IPS-NIHi11 (cell line): ENCODE measurements at places on chromosomes 6 and 20.

DNA sequence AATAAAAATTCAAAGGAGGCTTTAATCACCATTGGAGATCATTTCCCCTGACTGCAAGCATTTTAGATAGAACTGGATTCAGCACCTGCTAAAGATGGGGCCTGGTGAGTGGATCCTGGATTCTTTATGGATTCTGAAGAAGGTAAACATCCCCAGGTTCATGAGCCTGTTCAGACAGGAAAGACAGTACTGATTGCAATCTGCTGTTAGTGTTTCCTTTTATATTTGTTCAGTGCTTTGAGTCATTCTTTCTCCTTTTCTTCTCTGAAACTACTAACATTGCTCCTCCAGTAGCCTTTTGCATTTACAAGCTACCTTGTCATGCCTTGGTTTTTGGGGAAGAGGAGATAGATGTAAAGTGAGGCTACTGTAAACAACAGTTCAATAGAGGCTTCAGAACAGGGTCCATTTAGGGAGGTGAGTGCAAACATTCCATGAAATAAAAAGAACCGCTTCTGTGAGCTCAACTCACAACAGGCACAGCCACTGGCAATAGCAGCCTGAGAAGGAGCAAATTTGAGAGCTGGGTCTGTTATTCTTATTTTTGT lies 66.4 kb upstream of the PRL start:
- DNase-seq = no peak

DNA sequence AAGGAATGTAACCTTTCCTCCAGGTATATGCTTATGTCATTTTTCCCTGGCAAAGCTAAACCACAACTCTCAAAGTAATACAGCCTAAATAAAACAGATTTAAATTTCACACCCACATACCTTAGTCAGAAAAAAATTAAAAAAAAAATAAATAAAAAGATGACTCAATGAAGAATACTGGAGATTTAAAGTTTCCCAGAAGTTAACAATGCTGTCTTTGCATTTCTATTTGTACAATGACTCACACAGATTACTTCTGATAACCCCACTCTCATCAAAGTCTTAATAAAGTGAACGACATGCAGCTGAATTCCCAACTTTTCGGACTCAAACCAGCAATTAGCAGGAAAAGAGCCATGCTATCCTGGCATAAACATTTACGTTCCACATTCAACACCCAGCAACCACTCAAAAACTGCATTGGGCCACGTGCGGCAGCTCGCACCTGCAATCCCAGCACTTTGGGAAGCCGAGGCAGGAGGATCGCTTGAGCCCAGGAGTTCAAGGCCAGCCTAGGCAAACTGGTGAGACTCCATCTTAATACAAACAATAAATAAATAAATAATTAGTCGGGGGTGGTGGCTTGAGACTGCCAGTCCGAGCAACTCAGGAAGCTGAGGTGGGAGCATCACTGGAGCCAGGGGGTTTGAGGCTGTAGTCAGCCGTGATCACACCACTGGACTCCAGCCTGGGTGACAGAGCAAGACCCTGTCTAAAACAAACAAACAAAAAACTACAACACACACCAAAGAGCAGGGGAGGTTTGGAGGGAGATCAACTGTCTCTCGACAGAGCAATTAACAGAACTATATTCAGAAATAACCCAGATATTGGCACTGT lies 130.5 kb downstream of the WDR27 start:
- no peak for DNase-seq

GRCh38 chr6:36350082-36350481 lies 13.4 kb upstream of the BNIP5 start:
- no peak for DNase-seq

GRCh38 chr20:10427060-10427692 lies 6.8 kb downstream of the MKKS start:
- DNase-seq = peak; percentile 21

GRCh38 chr20:1118336-1119127 lies at the start of gene PSMF1:
PSMF1 (plus strand) TSS chr20:1118602; CDS start chr20:1118774, 172 bp downstream.
- DNase-seq = peak; percentile 96

DNA sequence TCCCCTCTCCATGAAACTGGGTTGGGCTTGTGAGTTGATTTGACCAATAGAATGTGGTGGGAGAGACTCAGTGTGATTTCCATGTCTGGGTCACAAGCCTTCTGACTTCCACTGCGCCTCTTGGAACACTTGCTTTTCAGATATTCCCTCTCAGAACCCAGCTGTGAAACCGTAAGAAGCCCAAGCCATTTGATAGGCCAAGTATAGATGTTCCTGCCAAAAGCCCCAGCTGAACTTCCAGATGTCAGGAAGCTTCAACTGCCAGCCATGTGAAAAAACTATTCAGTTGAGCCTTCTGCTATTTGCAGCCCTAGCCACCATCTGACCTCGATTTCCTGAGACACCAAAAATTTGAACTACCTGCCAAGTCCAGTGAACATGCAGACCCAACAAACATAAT lies 387.8 kb upstream of the GJE1 start:
- DNase-seq = no peak

DNA sequence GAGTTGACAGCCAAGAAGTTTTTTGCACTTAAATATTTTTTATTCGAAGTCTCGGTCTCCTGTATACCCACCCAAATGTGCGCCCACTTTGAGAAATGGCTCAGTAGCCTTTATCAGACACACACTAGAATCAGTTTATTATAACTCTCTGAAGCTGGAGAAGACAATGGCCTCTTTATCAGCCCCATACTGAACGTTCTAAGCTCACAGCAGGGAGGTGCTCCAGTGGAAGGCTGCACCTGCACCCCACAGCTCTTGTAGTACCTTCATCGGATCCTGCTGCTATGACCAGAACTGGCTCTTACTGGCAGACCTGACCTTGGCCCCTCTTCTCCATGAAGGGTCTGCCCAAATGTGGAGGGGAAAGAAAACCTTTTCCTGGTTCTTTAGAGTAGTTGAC lies 165.0 kb upstream of the SCGN start:
- DNase-seq = no peak

GRCh38 chr6:139295901-139296300 lies 4.1 kb upstream of the TXLNB start:
- no peak for DNase-seq

- DNase-seq = peak; percentile 57
These were observed 201.3 kb upstream of the BTBD3 start for GRCh38 chr20:11716239-11716944.

GRCh38 chr6:19444481-19444880 lies 392.7 kb upstream of the ID4 start:
- DNase-seq = no peak

GRCh38 chr20:46151936-46152335 lies 33.8 kb downstream of the CD40 start:
- peak; percentile 84 for DNase-seq

- no peak for DNase-seq
These were observed 15.7 kb upstream of the HLA-DQB2 start for GRCh38 chr6:32779036-32779435.

- DNase-seq = peak; percentile 39
These were observed 14.2 kb upstream of the FAM8A1 start for GRCh38 chr6:17585766-17586490.

GRCh38 chr6:75166773-75167172 lies 39.1 kb downstream of the COL12A1 start:
- no peak for DNase-seq

DNA sequence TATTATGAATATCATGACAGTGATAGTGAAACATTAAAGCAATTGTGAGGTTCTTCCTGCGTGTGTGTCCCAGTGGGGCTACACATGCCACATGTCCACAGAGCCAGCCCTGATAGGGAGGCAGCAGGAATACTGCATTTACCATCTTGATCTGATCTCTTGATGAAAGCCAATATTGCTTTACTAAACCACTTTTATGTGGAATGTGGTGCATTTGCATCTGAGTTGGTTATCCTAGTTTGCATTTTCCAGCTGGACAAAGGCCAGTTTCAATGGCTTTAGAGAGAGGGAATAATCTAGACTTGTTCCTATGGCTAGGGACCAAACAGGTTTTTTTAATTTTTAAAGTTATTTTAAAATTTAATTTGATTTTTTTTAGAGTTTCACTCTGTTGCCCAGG lies 216.3 kb upstream of the FERMT1 start:
- DNase-seq = no peak

DNA sequence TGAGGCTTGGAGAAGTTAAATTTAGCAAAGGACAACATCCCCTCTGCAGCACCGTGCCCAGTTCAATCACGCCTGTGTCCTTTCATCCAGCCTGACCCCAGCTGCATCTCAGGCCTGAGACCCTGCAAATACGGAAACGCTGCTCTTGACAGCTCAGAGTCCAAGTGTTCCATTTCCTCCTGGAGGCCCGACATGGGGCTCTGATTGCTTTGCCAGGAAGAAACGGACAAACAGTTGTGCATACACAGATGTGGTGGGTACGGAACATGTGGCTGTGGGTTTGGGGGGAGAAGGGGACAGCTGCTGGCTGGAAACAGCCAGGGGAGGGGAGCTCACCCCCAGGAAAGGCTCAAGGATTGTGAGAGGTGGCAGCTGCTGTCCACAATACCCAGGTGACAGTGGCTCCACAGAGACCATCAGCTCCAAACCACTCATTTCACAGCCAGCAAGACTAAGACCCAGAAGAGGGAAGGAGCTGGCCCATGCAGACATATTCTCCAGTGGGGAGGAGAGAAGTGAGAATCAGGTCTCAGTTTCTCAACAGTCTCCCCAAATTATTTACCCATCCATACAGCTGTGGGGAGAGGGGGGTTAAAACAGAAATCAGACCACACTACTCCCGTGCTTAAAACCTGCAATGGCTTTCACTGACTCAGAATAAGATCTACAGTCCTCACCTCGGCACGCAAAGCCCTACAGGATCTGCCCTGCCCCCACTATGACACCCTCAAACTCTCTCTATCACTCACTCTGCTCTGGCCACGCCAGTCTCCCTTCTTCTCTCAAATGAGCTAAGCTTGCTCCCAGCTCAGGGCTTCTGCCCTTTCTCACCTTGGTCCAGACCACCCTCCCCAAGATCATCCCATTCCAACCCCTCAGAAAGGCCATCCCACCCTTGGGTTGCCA lies 89.1 kb downstream of the PREX1 start:
- no peak for DNase-seq

DNA sequence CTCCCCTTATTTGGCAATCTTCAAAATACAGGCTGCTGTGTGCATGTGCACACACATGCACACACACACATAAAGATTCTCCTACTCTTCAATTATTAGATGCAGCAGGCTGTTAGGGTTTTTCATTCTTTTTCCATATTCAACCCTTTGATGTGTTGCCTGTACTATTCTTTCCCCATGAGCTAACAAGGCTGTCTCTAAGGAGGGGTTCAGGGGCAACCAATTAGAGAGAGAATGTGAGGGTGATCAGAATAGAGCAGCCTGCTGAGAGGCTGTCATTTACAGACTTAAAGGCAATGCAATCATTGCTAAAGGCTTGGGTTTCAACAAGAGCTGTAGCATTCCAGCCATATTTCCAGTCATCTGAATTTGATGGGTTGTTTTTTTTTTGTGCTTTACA lies 467.4 kb upstream of the ID4 start:
- no peak for DNase-seq

DNA sequence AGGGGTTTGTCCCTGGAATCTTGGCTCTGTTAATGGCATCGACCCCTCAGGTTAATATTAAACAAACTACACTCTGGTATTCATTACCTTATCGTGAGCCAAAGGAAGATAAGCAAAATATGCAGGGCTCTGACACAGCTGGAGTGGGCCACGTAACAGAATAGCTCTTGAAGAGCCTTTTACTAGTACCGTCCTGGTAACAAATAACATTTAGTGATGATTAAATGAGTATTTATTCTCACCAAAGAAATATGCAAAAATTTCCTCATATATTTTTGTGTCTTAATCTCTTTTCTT lies 20.1 kb upstream of the UTRN start:
- no peak for DNase-seq

DNA sequence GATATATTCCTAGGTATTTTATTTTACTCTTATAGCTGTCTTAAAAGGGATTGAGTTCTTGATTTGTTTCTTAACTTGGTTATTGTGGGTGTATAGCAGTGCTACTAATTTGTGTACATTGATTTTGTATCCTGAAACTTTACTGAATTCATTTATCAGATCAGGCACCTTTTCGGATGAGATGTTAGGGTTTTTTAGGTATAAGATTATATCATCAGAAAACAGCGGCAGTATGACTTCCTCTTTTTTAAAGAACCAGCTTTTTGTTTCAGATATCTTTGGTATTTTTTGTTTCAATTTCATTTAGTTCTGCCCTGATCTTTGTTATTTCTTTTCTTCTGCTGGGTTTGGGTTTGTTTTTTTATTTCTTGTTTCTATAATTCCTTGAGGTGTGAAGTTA lies 382.4 kb upstream of the ADGRB3 start:
- DNase-seq = no peak

DNA sequence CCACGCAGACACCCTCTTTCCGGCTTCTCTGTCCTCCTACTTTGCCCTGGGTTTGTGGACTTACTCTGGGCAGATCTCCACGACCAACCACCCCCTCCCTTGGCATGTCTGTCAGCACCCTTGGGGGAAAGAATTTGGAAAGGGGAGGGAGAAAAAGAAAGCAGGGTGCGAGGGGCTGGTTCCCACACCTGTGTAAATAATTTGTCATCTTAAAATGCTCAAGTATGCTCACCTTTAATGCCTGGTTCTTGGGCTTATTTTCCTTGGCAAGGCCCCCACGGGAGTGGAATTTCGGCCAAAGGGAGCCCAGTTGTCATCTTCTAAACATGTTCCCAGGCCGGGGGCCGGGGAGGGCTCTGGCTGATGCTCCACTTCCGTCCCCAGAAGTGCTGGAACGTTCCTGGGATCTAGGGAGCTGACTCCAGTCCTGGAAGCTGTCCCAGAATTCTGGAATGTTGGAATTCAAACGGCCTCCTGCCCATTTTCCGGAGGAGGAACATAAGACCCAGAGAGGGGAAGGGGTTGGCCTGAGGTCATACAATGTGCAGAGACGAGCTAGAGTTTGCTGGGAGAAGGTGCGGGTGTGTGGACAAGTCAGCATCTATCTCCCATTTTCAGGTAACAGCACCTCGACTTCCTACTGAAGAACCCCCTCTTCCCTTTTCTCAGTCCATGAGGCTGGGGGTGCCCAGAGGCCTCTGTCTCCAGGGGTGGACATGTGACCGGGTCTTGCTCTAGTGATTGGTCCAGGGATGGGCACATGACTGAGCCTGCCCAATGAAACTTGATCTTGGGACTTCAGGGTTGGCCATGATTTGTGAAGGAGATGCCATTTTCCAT lies 122.3 kb downstream of the CEBPB start:
- no peak for DNase-seq

- DNase-seq = no peak
These were observed 390.8 kb downstream of the GJA1 start for GRCh38 chr6:121826156-121826810.

- DNase-seq = no peak
These were observed 328.1 kb downstream of the ARHGAP18 start for GRCh38 chr6:129381885-129382284.

DNA sequence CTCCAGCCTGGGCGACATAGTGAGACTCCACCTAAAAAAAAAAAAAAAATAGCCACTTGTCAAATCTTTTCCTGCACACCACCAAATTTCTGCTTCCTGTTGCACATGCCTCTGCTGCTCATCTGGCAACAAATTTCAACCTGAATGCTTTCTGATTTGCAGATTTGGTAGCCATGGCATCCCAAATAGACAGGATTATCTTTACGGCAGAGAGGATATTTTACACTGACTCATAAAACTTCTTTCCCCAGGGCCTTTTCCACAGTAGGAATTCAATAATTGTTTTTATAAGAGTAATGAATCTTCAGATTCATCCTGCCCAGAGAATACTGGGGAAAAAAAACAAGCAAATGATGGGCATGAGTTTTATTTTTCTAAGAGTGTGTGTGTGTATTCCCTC lies 264.6 kb downstream of the FRK start:
- DNase-seq = no peak
